ENCODE measurements at places on chromosomes 11 and 22.

GRCh38 chr11:102138670-102139069 is 28.4 kb downstream of the YAP1 start:
- no peak for DNase-seq

DNA sequence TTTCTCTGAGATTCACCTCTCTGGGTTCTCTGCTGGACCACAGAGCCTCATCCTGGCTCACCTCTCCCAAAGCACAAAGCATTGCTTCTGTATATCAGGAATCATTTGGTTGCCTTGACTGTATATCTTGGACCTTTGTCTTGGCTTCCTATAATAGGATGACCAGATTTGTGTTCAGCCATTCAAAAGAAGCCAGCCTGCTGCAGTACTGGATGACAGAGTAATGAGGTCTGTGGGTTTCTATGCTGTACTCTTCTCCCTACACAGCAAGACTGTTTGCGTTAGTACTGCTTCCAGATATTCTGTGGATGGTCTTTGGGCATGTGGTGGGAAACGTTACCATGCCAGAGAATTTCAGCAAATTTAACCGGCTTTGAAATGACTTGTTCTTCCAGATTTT is 39.8 kb downstream of the ARFGAP2 start:
- DNase-seq: no peak

GRCh38 chr11:14059491-14059890 is 97.0 kb downstream of the SPON1 start:
- no peak for DNase-seq

- no peak for DNase-seq
Observed at GRCh38 chr11:73058989-73059674, 83.0 kb downstream of the FCHSD2 start.

- DNase-seq: peak; percentile 7
Observed at GRCh38 chr11:15114501-15115475, at the start of gene INSC. INSC (plus strand) TSS chr11:15114923; CDS start chr11:15149175, 34,252 bp downstream.

DNA sequence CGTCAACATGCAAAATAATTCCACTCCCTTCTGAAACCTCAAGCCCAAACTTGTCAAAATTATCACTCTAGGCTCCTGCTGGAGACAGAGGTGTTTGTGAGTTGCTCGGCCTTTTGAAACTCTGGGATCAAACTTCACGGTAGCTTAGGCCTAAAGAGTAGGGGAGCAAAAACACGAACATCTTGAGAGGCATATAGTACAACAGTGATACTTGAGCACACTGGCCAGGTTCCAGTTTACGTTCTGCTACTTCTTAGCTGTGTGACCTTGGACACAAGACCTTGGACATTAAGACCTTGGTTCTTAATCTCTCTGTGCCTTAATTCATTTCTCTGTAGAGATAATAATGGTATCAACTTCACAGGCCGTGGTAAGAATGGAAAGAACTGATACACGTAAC is 123.5 kb upstream of the LMO1 start:
- no peak for DNase-seq

DNA sequence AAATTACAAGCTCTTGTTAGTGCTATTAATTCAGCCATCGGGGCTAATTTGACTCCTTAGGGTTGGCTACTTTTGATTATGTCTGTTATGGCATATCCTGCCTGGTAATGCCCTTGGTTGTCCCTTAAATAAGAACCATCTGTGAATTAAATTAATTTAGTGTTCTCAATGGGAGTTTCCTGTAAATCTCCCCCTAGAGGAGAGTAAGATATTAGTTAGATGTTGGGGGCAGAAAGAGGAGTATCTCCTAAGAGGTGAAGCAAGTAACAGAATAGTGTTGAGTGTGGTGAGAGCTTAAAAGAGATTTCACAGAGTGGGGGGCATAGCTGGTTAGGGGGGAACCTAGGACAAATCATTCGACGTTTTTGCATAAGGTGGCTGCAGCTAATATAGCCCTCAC is 1126.9 kb downstream of the JRKL start:
- no peak for DNase-seq

- DNase-seq: peak; percentile 73
Observed at GRCh38 chr11:112961751-112962578, 745 bp downstream of the NCAM1 start.
